ENCODE measurements at places on chromosomes 3 and 15.

DNA sequence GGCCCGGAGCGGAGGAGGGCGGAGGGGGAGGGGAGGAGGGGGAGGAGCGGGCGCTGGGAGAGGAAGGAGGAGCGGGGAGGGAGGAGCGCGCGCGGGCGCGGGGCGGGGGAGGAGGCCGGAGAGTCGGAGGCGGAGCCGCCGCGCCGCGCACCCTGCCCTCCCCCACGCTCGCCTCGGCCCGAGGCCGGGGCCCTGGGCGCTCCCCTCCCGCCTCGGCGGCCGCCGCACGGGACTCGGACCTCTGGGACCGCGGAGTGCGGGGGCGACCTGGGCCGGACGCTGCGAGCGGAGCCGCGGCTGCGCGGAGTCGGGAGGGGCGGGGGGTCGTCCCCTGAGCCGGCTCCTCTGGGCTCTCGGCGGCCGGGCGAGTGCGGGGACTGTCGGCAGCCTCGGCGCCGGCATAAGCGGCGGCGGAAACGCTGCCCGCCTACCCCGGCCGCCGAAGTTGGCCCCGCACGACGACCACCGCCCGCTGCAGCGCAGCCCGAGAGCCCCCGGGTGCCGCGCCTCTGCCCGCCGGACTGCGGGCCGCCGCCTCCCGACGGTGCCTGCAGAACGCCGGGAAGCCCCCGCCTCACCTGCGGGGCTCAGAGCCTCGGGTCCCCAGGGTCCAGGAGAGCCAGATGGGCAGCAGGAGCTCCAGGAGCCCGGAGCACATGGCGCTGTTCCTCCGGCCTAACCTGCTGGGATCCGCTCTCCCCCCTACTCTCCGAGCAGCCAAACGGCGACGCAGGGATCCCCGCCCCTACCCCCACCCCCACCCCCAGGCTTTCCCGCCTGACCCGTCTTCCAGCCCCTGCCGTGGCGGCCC lies 406 bp upstream of the GABRB3 start:
- no peak for DNase-seq

- DNase-seq, result no peak
Observed at GRCh38 chr15:34760909-34761308, 6.1 kb upstream of the GJD2 start.

DNA sequence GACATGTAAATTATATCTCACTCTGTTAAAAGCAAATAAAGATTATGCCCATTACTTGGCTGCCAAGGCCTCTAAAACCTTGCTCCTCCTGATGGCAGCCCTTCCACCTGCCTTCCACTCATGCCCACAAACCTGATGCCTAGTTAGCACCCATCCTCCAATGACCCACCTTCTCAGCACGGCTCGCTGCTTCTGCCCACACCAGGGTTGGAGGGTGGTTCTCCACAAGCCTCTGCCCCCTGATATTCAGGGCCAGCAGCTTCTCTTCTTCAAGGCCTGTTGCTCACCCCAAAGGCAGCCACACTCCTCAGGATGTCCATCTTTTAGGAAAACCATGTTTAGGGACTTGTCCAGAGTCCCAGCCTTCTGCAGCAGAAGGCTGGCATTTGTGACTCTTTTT lies 263.4 kb upstream of the TLE3 start:
- no peak for DNase-seq

DNA sequence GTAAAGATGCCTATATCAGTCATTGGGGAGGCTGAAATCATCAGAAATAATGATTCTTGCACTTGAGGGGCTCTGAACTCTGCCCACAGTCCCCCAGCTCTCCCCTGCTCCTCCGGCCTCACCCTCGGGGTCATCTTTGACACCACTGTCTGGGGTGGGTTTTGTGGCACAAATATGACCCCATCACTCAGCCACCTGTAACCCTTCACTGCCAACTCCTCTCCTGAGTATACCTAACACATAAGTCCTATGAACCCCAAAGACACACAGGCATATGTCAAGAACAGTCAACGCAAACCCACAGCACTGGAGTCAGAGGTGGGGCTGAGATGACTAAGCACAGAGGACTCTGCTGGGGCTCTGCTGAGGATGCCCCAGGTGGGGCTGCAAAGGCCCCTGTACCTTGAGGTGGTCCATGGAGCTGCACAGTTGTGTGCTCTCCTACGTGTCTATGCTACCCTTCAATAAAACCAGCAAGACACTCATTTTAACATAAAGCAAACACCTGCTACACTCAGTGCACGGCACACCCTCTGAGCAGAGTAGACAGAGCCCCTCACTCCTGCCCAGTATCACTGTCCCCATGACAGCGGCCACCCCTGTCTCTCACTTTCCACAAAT lies 29.9 kb downstream of the SLC41A3 start:
- no peak for DNase-seq

DNA sequence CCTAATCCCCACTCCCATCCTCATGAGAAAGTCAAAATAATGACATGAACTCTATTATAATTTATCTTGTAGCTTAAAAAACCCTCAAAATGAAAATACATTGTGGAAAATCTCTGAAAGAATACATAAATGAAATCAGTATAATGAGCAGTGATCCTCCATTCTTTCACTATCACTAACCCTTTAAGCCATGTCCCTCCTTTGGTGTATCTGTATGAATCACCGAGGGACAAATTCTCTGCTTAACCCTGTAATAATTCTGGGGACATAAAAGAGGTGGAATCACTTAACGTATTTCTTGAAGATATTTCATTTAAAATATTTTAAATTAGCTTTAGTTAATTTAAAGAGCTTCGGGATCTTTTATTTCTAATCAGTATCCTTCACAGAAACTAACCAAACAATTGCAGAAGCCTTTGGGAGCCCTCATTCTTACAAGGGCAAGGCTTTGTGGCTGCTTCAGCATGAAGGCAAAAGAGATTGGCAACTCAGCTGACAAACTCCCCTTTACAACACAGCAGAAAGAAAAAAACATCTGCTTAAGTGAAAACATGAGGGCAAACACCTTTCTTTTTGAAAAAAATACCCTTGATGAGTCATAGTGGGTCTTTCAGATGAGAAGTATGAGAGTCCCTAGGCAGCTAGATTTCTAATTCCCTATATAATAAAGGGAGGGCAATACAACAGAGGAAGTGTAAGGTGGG lies 44.0 kb upstream of the ALCAM start:
- no peak for DNase-seq

GRCh38 chr3:61114316-61114953 lies 136.8 kb downstream of the FHIT start:
- no peak for DNase-seq

- DNase-seq, result no peak
Observed at GRCh38 chr15:70053001-70053715, 44.6 kb downstream of the TLE3 start.

- DNase-seq, result no peak
Observed at GRCh38 chr3:3015185-3016089, 94.7 kb downstream of the IL5RA start.

GRCh38 chr3:150367757-150368156 lies 40.3 kb upstream of the TSC22D2 start:
- no peak for DNase-seq

GRCh38 chr3:89289574-89290190 lies 182.3 kb downstream of the EPHA3 start:
- DNase-seq, result no peak

DNA sequence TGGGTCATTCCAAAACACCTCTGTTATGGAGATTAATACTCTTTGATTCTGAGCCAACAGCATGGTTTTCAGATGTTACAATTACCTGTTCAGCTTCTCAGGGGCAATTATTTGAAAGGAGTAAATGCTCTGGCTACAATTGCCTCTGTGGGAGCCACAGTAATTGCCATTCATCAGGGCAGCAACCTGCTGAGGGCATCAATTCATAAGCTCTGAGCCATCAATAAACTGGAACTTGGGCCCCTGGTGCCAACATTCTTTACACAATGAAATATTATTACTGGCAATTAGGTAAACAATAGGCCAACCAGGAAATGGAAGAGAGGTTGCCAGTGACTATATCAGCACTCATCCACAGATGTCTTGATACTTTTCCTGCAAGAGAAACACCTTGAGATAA lies 660.8 kb downstream of the MECOM start:
- no peak for DNase-seq

DNA sequence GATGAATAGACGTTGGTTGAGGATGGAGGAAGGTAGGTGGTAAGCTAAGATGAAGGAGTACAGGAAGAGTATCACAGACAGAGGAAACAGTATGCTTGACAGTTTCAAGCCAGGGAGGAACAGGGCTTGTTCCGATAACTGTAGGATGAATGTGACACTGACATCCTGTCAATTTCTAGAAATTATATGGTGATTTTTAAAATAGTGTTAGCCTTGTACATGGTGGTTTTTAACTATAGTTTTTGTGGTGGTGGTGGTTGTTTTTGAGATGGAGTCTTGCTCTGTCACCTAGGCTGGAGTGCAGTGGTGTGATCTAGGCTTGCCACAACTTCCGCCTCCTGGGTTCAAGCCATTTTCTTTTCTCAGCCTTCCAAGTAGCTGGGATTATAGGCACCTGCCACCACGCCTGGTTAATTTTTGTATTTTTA lies 92.8 kb downstream of the FNDC3B start:
- DNase-seq, result no peak

DNA sequence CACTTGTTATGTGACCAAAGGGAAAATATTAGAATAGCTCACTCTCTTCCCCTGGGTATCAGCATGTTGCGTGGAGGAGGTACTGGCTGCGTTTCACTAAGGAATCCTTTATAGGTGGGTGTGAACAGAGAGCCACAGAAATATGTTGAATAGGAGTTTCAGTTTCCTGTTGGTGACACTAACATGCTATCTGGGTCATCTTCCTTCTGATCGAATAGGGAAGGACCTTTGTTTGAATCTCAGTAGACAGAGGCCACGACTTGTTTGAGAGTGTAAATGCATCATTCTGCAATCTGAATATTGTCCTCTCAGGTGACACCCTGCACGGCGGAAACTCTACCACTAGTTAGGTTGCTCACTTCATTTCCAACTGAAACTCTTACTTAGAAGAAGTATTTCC lies 157.9 kb upstream of the SLC2A2 start:
- no peak for DNase-seq

DNA sequence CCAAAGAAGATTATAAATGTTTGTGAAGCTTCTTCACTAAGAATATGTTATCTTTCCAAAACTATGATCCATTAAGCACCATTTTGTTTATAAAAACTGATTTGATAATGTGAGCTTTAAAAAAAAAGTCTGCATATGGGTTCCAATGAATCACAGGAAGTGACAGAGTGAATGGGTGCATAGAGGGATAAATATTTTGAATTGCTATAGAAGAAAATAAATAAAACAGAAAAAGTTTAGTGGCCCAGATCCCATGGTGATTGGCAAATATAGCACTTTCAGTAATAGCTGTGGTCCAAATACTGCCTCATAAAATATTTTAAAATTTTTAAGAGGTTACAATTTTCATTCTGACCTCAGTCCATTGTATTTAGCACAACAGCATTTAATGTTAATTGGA lies 19.2 kb downstream of the CPA3 start:
- no peak for DNase-seq

DNA sequence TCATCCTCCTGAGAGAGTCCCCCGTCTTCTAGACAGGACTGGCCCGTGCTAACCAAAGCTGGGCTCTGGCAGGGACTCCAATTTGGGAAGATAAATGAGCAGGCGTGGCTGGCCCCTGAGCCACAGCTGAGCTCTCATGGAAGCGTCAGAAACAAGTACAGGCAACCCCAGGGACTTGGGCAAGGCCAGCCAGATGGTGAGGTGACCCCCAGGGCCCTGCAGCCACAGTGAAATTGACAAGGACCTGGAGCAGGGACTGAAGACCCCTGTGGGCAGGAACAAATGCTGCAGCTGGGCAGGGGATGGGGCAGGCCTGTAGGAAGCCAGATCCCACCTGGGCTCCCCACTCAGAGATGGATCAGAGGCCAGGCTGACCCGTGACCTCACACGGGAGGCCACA lies 32.8 kb upstream of the CGNL1 start:
- DNase-seq, result no peak

DNA sequence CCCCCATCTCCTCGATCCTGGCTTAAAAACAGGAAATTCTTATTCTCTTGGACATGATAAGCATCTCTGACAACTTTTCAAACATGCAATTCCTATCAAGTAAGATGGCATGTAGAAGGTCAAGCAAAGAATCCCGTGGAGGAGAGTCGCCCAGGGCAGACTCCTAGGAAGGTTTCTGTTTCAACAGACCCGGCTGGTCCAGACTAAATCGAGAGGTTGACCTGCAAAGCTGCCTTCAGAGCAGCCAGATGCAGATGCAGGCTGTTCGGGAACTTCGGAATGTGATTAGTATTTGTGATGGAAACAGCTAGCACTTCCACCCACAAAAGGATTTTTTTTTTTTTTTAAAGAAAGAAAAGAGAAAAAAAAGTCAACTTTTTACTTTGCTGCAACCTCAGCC lies 216.8 kb downstream of the NR1D2 start:
- no peak for DNase-seq

DNA sequence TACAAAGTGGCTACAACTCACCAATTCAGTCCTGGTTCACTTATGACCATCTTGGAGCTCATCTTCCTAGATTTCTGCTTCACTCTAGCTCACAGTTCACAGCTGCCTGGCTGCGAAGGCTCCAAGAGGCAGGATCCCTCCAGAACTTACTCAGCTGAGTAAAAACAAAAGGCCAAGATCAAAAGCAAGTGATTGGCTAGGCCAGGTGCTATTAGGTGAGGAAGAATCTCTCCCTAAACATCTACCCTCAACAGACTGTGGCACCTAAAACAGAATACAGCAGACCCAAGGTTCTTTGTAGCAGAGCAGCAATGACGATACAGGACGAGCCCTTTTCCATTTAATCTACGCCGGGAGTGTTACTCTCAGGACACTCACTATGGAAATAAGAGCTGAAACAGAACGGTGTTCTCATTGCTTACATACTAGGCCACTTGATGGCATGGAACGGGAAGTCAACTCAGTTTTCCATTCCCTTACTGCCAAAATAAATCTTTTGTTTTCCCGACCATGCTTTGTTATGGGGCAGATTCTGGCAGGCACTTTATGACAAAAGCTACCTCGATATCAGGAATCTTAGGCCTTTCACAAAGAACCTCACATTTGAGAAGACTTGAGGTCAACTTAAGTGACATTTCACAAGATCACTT lies 901 bp downstream of the ICE2 start:
- no peak for DNase-seq

- DNase-seq, result no peak
Observed at GRCh38 chr15:90513448-90513847, 16.3 kb upstream of the CRTC3 start.

- DNase-seq, result no peak
Observed at GRCh38 chr3:195180490-195181112, 90.4 kb downstream of the XXYLT1 start.

- DNase-seq, result no peak
Observed at GRCh38 chr15:98889930-98890695, 117.5 kb downstream of the PGPEP1L start.

- no peak for DNase-seq
Observed at GRCh38 chr15:57640930-57641682, 49.4 kb downstream of the MYZAP start.

GRCh38 chr15:57375827-57376695 lies at the start of gene CGNL1:
Gene CGNL1, plus strand, starts transcription at chr15:57376505. Its CDS starts 61,495 bp downstream, at chr15:57438000.
- DNase-seq, result no peak

DNA sequence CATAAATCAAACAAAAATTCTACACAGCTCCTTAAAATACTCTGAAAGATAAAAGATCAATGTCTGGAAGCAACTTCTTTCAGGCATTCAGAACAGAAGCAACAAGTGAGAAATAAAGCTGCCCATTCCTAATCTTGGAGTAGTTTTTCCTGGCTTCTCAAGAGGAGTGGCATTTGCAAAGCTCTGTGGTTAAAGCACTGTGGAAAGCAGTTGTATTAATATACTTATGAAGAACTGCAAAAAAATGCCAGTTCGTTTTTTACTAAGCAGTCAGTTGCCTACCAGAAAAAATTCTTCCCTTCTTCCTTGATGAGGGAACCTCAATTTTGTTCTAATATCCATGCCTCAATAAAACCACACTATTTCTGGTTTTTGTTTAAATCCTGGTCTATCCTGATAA lies 197.8 kb downstream of the TNIK start:
- no peak for DNase-seq

GRCh38 chr15:51401872-51402517 lies 60.5 kb downstream of the GLDN start:
- DNase-seq, result no peak

All from stimulated activated CD8-positive, alpha-beta memory T cell treated with anti-CD3 and anti-CD28 coated beads, Interleukin-7, amount 100 ng/mL, for 1 hour (primary cell).